ENCODE measurements at places on chromosomes 5 and 9. TPM values are rescaled to one million over a fixed set of nuclear protein-coding genes. Genes with fewer than 3 reads are reported as not detected.

Gene DIMT1
- total RNA-seq: 35.6 TPM

Gene FBP2
- not detected for total RNA-seq

Gene DMRT3
- not detected for total RNA-seq

Gene ARID3C
- not detected for total RNA-seq

Gene CBY3
- total RNA-seq: not detected

Gene CPLANE1
- total RNA-seq: 11.1 TPM

Gene TMEM174
- total RNA-seq: not detected

DNA sequence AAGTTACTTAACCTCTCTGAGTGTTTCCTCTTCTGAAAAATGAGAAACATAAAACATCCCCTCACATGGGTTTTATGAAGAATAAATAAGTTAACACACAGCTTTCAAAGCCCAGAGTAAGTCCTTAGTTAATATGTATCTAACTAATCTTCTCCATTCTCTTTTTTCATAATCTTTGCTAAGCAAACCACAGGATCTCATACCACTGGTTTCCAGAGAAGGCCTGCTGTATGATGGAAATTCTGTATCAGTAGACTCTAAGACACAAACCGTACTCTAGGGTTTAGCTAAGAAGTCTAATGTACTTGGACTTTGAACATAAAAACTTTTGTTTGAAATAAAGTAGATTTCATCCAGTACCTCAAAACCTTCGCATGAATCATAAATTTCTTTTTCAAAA, 307.9 kb downstream of the SPOCK1 start:
- peak overlapping the region; percentile 50 for H3K4me3 ChIP-seq
- H3K36me3 ChIP-seq: no peaks in the 10 kb centered on the region
- H3K4me1 ChIP-seq: peaks cover 82% of the 10 kb centered on the region
- H3K27me3 ChIP-seq: no peaks in the 10 kb centered on the region

- H3K27me3 ChIP-seq: no peaks in the 10 kb centered on the region
- H3K4me3 ChIP-seq: no peak overlapping the region
- DNase-seq: peak; percentile 26
- peaks cover 5% of the 10 kb centered on the region for H3K4me1 ChIP-seq
- H3K27ac ChIP-seq: no peak overlapping the region
Measured at GRCh38 chr9:76161541-76161940, 232.7 kb downstream of the RFK start.

DNA sequence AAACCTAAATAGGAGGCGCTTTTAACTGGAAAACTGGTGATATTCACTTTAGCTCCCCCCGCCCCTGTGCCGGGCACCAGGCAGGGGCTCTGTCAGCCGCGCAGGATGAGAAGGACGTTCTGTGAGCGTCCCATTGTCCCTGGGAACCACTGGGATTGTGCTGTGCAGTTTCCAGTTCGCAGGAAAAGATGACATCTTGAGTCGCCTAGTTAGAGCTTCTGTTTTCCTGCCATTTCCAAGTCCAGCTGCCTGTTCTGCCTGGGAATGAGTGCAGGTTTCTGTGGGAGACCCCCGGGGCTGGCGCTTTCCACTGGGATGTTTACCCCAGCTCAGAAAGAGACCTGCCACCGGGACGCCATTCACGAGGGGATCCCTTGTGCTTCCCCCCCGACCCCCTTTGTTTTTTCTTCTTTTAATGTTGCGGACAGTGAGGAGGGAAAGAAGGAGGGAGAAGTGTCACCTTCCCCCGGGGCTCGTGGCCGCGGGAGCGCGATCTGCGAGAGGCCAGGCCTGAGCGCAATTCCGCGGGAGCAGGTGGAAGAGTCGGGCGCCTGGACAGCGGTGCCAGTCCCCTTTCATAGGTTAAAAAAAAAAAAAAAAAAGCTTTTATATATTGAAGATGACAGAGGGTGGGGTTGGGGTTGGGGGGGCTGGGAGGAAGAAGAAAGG, 121.5 kb downstream of the RMI1 start:
- DNase-seq: no peak
- peak overlapping the region; percentile 26 for H3K4me3 ChIP-seq
- no peaks in the 10 kb centered on the region for H3K36me3 ChIP-seq
- peaks cover 15% of the 10 kb centered on the region for H3K27me3 ChIP-seq
- H3K27ac ChIP-seq: no peak overlapping the region
- no peaks in the 10 kb centered on the region for H3K4me1 ChIP-seq

DNA sequence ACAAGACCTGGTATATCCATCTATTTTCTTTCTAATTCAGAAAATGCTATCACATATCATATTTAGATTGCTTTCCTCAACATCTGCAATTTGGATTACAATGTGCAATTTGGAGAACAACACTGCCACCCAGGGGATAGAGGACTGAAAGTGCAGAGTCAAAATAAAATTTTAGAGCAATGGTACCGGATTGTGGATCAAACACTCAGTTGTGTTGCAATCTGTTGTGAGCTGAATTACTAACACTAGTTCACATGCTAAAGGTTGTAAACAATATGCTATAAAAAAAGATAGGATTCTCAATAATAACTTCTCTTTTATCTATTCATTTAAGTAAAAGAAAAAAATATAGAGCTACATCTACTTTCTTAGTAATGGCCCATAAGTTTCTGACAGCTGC, 11.9 kb upstream of the SRFBP1 start:
- H3K4me1 ChIP-seq: no peaks in the 10 kb centered on the region
- peak; percentile 57 for DNase-seq
- no peak overlapping the region for H3K4me3 ChIP-seq
- no peak overlapping the region for H3K27ac ChIP-seq

DNA sequence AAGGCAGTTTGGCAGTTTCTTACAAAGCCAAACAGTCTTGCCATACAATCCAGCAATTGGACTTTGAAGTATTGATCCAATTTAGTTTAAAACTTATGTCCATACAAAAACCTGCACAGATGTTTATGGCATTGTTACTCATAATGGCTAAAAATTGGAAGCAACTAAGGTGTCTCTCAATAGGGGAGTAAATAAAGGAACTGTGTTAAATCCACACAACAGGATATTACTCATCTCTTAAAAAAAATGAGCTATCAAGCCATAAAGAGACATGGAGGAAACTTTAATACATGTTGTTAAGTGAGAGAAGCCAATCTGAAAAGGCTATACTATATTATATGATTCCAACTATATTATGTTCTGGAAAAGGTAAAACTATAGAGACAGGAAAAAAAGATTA, 313.6 kb upstream of the CD180 start:
- DNase-seq: no peak
- no peaks in the 10 kb centered on the region for H3K36me3 ChIP-seq
- H3K27me3 ChIP-seq: peaks cover 4% of the 10 kb centered on the region

- H3K36me3 ChIP-seq: no peaks in the 10 kb centered on the region
- DNase-seq: no peak
- H3K4me3 ChIP-seq: no peak overlapping the region
- H3K27ac ChIP-seq: no peak overlapping the region
- peaks cover 13% of the 10 kb centered on the region for H3K27me3 ChIP-seq
Measured at GRCh38 chr5:151556806-151557205, 34.3 kb downstream of the FAT2 start.

DNA sequence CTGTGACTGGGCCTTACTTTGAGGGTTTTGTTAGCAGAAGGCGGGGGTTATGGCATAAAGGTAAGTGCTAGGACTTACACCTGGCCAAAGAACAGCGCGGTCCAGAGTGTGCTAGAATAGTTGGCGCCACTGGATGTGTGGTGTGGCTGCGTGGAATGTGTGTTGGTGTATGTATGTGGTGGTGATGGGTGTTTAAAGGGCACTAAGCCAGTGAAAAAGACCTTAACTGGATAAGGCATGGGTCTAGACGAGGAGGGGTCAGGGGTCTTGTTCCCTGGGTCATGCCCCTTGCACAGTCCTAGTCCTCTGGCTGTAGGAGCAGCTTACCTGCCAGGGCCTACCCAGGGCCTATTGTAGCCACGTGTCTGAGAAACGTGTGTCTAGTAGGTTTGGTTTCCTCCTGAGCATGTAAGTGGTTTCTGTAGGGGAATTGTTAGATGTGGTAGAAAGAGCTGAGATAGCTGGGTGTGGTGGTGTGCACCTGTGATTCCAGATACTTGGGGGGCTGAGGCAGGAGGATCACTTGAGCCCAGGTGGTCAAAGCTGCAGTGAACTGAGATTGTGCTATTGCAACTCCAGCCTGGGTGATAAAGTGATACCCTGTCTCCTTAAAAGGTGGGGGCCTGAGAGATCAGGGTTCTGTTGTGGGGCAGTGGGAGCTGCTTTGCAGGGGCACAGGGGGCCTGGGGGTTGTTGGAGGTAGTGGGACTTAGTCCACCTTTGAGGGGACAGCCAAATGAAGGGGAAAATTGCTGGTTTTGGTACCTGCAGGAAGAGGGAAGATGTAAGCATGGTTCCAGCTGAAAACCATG, 55.2 kb downstream of the HSPA4 start:
- H3K4me1 ChIP-seq: peaks cover 23% of the 10 kb centered on the region
- H3K4me3 ChIP-seq: no peak overlapping the region
- H3K27me3 ChIP-seq: no peaks in the 10 kb centered on the region

DNA sequence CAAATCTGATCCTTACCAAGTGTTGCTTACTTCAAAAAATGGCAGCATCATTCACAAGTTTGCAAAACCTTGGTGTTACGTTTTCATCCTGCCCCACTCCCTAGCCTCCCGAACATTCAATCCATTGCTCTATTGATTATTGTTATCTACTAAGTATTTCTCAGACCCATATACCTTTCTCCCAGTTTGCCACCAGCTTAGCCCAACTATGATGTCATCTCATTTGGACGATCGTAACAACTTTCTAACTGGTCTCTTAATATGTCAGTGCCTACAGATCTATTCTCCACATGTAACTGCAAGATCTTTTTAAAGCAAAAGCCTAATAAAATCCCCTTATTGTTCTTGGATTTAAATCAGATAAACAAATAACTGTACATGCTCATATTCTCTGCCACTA, 497.1 kb upstream of the EDIL3 start:
- no peak overlapping the region for H3K27ac ChIP-seq
- no peak overlapping the region for H3K4me3 ChIP-seq
- no peaks in the 10 kb centered on the region for H3K36me3 ChIP-seq
- H3K27me3 ChIP-seq: no peaks in the 10 kb centered on the region
- no peak for DNase-seq
- H3K4me1 ChIP-seq: no peaks in the 10 kb centered on the region

- H3K4me3 ChIP-seq: peak overlapping the region; percentile 83
- no peaks in the 10 kb centered on the region for H3K27me3 ChIP-seq
- peak overlapping the region; percentile 12 for H3K27ac ChIP-seq
- peaks cover 20% of the 10 kb centered on the region for H3K4me1 ChIP-seq
Measured at GRCh38 chr5:170863646-170864045, 1.8 kb downstream of the RANBP17 start.

- no peak for DNase-seq
- H3K27ac ChIP-seq: no peak overlapping the region
- H3K36me3 ChIP-seq: no peaks in the 10 kb centered on the region
- no peak overlapping the region for H3K4me3 ChIP-seq
- H3K27me3 ChIP-seq: no peaks in the 10 kb centered on the region
Measured at GRCh38 chr5:129077433-129078075, 17.0 kb upstream of the ISOC1 start.

- no peaks in the 10 kb centered on the region for H3K27me3 ChIP-seq
- H3K4me1 ChIP-seq: peaks cover 19% of the 10 kb centered on the region
- no peaks in the 10 kb centered on the region for H3K36me3 ChIP-seq
- no peak for DNase-seq
Measured at GRCh38 chr5:90940227-90940995, 381.8 kb downstream of the ADGRV1 start.

- no peaks in the 10 kb centered on the region for H3K36me3 ChIP-seq
- H3K27ac ChIP-seq: no peak overlapping the region
- peaks cover 45% of the 10 kb centered on the region for H3K27me3 ChIP-seq
Measured at GRCh38 chr9:132505991-132506655, 76.3 kb upstream of the BARHL1 start.

GRCh38 chr9:108262836-108263235, 593.0 kb downstream of the ACTL7B start:
- DNase-seq: no peak
- no peak overlapping the region for H3K27ac ChIP-seq
- H3K4me1 ChIP-seq: no peaks in the 10 kb centered on the region
- peaks cover 5% of the 10 kb centered on the region for H3K27me3 ChIP-seq
- H3K4me3 ChIP-seq: no peak overlapping the region

DNA sequence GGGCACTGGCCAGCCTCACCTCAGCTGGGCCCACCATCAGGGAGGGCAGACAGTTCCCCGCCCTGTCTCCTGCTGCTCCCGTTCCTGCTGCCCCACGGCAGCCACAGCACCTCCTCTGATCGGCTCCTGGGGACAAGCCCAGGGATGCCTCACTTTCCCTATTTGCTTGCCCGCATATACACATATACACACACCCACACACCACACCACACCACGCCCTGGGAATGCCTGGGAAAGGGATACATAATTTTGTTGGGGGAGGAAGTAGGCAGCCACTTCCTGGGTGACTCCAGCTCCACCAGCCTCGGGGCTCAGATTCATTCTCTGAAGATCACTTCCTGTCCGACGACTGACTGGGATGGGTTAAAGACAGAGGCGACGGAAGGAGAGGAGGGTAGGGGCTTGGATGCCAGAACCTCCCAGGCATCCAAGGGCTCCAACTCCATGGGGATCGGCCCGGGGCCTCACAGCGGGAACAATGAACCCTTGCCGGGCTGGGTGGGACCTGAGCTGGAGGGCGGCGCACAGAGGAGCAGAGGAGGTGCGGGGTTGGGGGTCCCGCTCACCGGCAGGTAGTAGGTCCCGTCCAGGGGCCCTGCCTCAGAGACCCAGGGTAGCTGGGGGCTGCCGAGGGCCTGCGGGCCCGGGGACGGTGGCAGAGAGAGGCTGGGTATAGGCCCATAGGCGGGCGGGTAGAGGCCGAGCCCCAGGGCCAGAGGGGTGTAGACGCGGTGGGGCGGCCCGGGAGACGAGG, 2.0 kb upstream of the MZB1 start:
- peak; percentile 58 for DNase-seq
- H3K36me3 ChIP-seq: peaks cover 7% of the 10 kb centered on the region

DNA sequence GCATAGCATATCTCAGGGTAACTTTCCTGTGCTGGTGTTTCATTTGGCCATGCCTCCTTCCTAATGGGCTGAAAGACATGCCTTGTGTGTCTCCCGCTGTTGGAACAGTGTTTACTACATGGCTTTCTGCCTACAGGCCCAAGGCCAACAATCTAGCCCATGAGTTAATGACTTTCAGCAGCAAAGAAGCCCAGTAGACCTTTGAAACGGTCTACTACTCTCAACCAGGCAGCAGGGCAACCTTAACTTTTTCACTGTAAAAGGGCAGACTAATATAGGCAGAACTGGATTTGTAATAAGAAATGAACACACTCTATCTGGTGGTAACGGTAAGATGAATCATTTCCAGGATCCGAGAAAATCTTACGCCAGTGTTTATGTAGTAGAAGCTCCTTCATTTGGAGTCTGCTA, 21.0 kb downstream of the C5orf15 start:
- no peak for DNase-seq
- no peaks in the 10 kb centered on the region for H3K27me3 ChIP-seq
- no peaks in the 10 kb centered on the region for H3K36me3 ChIP-seq
- peaks cover 17% of the 10 kb centered on the region for H3K4me1 ChIP-seq
- no peak overlapping the region for H3K27ac ChIP-seq

GRCh38 chr5:125525356-125525755, 778.9 kb upstream of the ZNF608 start:
- no peak overlapping the region for H3K4me3 ChIP-seq
- H3K4me1 ChIP-seq: no peaks in the 10 kb centered on the region
- no peaks in the 10 kb centered on the region for H3K27me3 ChIP-seq
- H3K27ac ChIP-seq: no peak overlapping the region
- no peak for DNase-seq
